ENCODE measurements at places on chromosomes 13 and 19.

DNA sequence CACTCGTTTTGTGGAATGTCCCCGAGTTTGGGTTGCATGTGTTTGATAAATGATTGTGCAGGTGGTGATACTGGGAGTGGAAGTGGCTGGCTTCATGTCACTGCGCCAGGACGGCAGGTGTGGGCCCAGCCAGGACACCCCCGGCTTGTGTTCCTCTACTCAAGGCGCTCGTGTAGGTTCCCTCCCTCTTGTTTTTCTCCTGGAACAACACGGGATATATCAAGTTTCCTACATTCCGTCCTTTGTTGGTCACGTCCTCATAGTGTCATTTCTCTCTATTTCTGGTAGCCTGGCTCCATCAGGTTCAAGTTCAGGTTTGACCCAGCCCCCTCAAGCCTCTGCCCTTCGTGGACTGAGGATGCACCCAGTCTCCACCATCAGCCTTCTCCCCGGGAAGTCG is 16.3 kb downstream of the IL17D start:
- DNase-seq = no peak

DNA sequence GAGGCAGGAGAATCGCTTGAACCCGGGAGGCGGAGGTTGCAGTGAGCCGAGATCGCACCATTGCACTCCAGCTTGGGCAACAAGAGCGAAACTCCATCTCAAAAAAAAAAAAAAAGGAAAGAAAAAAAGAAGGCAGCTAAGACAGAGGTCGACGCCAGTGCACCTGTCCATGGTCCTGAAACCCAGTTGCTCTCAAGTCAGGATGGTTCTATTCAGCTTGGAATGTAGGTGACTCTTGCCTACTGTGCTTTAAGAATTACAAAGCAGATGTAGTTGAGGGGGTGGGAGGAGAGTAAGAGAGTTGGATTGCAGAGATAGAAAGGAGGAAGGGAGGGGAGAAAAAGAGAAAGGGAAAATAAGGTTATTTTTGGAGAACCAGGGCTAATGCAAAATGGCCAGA is 18.7 kb downstream of the CACNG7 start:
- peak; percentile 23 for DNase-seq

GRCh38 chr13:20271441-20271840 is 39.3 kb upstream of the GJB6 start:
- no peak for DNase-seq

DNA sequence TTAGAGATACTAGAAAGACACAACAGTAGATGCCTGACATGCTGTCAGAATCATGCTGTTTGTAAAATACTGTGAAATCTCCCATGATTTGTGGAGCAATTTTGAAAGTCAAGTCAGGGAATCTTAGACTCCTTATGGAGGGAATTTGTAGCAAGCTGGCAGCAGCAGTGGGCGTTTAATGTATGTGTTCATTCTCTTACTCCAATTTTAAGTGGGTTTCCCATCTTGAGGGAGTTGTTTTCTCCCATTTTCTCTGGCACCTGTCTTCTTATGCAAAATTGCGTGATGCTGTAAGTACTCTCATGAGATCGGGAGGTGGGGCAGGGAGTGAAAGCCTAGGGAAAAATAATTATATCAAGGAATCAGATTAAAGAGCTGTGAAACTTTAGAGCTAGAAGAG is 16.0 kb upstream of the GTF2F2 start:
- DNase-seq = no peak

DNA sequence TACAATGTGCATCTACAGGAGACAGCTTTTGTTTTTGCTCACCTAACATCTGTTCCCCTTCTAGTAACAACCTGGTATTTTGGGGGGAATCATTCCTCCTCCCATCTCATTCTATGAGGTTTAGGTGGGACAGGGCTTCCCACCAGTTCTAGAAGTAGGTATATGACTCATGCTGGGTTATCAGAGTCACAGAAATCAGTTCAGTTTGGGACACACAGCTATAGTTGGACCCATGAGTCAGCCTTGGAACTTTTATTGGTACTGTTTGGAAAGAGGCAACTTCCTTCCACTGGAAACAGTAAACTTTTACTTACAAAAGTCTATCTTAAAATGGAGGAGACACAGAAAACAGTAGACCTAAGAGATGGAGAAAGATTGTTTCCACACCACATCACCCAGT is 185.5 kb downstream of the DNAJC3 start:
- DNase-seq = no peak
